ENCODE measurements at places on chromosomes 2 and 18. TPM values are rescaled to one million over a fixed set of nuclear protein-coding genes. Genes with fewer than 3 reads are reported as not detected.
A peak's percentile ranks its signal among the peaks of the same experiment; 100 is the strongest.

The ABCB11 gene
- 5.3 TPM for polyA plus RNA-seq

The SOWAHC gene
- 20.8 TPM for polyA plus RNA-seq

The TLK1 gene
- polyA plus RNA-seq, result 32.8 TPM

The ASAP2 gene
- 20.0 TPM for polyA plus RNA-seq

The RAPGEF4 gene
- polyA plus RNA-seq, result 9.4 TPM

The HOXD12 gene
- polyA plus RNA-seq, result not detected

The NIFK gene
- polyA plus RNA-seq, result 64.4 TPM

- no peaks in the 10 kb centered on the region for H3K36me3 ChIP-seq
- H3K4me3 ChIP-seq, result no peak overlapping the region
- H3K27me3 ChIP-seq, result no peaks in the 10 kb centered on the region
- DNase-seq, result no peak
- H3K27ac ChIP-seq, result no peak overlapping the region
- H3K4me1 ChIP-seq, result no peaks in the 10 kb centered on the region
Observed at GRCh38 chr18:54480616-54481015, 110.4 kb upstream of the DYNAP start.

DNA sequence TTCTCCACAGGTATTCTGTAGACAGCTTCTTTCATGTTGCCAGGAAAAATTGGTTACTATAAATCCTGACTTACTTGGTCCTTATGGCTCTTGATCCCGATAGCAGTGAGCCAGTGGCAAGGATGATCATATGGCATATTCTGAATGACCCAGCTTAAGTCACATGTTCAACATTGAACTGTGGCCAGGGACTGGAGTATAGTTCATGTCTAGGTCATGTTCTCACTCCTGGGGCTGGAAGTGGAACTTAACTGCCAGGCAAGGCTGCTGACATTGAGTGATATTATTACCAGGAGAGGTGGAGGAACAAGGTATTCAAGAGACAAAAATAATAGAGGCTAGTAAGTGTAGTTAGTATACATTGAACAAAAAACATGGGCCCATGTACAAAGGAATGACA is 26.2 kb downstream of the R3HDM1 start:
- DNase-seq, result peak; percentile 7
- no peak overlapping the region for H3K27ac ChIP-seq
- H3K36me3 ChIP-seq, result no peaks in the 10 kb centered on the region
- no peaks in the 10 kb centered on the region for H3K27me3 ChIP-seq
- no peaks in the 10 kb centered on the region for H3K4me1 ChIP-seq

DNA sequence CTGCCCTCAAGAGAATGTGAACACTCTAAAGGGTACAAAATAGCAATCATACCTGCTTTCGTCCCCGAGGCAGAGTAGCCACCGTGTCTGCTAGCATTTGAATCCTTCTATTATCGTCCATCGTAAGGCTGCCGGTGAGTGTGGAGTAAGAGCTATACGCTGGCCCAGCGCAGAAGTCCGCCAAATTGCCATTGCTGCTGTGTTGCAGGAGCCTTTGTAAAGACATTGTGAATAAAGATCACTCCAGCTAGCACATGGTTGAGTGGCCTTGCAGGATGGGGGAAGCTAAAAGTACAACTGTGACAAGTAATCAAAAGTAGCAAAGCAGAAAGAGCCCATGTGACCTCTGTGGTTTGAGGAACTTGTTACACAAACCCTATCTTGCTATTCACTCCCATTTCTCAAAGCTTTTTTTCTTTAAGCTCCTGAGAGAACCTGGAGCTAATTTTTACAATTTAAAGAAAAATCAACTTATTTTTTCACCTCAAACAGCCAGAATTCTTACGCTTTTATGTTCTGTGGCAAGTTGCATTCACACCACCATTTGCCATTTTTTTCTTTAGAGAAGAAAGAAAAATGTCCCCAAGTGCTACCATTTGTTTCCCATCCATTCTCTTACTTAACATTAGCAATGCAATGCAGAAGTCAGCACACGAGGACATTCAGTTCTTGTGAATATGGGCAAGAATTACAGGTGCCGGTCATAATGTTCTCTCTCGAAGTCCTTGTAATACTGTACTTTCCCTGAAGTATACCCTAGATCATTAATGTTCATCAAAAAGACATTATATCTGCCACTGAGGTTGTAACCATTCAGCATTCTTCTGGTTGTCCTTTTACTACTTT is at the start of gene CYTIP:
TSS of gene CYTIP (minus strand) at position 295 of the 846 bp plus-strand sequence. CDS start at position 226, 69 bp downstream.
- H3K36me3 ChIP-seq, result no peaks in the 10 kb centered on the region
- H3K4me1 ChIP-seq, result peaks cover 16% of the 10 kb centered on the region
- H3K4me3 ChIP-seq, result peak within 1 kb of the TSS; percentile 8
- DNase-seq, result peak; percentile 53
- H3K27me3 ChIP-seq, result no peaks in the 10 kb centered on the region
- H3K27ac ChIP-seq, result no peak within 1 kb of the TSS

- H3K27ac ChIP-seq, result no peak overlapping the region
- H3K4me1 ChIP-seq, result peaks cover 3% of the 10 kb centered on the region
- no peaks in the 10 kb centered on the region for H3K36me3 ChIP-seq
- DNase-seq, result no peak
- no peak overlapping the region for H3K4me3 ChIP-seq
Observed at GRCh38 chr2:152167065-152167464, 8.5 kb downstream of the STAM2 start.

- H3K4me3 ChIP-seq, result no peak overlapping the region
- no peaks in the 10 kb centered on the region for H3K36me3 ChIP-seq
- no peak overlapping the region for H3K27ac ChIP-seq
- H3K27me3 ChIP-seq, result no peaks in the 10 kb centered on the region
- no peak for DNase-seq
- no peaks in the 10 kb centered on the region for H3K4me1 ChIP-seq
Observed at GRCh38 chr18:55239740-55240139, 280.5 kb upstream of the CCDC68 start.

DNA sequence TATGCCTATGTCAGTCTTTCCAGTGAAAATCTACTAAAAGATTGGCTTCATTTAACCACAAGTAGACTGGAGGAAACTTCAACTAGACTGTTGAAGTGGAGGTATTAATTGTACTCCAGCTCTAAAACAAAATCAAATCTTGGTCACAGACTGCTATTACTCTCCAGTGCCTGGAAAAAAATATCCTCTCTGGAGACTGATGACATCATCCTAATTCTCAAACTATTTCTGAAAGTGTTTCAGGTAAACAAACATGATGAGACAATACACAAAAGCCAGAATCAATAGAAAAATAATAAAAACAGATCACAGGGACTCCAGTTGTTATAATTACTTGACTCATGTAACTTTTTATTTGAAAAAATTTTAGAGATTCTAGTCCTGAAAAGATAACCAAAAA is 87.7 kb upstream of the MYO3B start:
- no peak overlapping the region for H3K4me3 ChIP-seq
- no peak overlapping the region for H3K27ac ChIP-seq
- no peaks in the 10 kb centered on the region for H3K27me3 ChIP-seq
- no peak for DNase-seq

GRCh38 chr2:239793086-239793485 is 232.1 kb downstream of the NDUFA10 start:
- no peaks in the 10 kb centered on the region for H3K27me3 ChIP-seq
- no peaks in the 10 kb centered on the region for H3K36me3 ChIP-seq
- no peaks in the 10 kb centered on the region for H3K4me1 ChIP-seq
- H3K4me3 ChIP-seq, result no peak overlapping the region

- no peak overlapping the region for H3K27ac ChIP-seq
Observed at GRCh38 chr2:11930211-11930761, 183.9 kb downstream of the LPIN1 start.

DNA sequence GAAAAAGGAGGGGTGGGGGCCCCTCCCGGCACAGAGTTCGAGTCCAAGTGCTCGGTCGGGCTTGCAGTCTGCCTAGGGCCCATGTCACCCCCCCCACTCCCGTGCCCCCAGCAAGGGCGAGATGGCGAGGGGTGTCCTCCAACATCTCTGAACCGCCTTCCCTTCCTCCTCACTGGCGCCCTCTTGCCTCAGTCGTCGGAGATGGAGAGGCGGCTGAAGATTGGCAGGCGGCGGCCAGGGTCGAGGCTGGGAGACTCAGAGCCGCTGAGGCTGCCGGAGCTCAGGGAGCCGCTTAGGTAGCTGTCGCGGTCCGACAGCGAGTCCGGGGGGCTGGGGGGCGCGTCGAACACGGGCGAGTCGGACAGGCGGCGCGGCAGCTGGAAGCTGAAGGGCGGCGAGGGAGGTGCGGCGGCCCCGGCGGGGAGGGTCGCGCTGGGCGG is 2.3 kb downstream of the ZFP36L2 start:
- H3K27me3 ChIP-seq, result no peaks in the 10 kb centered on the region
- H3K36me3 ChIP-seq, result peaks cover 31% of the 10 kb centered on the region
- peak; percentile 57 for DNase-seq
- H3K27ac ChIP-seq, result peak overlapping the region; percentile 99
- H3K4me3 ChIP-seq, result peak overlapping the region; percentile 99

DNA sequence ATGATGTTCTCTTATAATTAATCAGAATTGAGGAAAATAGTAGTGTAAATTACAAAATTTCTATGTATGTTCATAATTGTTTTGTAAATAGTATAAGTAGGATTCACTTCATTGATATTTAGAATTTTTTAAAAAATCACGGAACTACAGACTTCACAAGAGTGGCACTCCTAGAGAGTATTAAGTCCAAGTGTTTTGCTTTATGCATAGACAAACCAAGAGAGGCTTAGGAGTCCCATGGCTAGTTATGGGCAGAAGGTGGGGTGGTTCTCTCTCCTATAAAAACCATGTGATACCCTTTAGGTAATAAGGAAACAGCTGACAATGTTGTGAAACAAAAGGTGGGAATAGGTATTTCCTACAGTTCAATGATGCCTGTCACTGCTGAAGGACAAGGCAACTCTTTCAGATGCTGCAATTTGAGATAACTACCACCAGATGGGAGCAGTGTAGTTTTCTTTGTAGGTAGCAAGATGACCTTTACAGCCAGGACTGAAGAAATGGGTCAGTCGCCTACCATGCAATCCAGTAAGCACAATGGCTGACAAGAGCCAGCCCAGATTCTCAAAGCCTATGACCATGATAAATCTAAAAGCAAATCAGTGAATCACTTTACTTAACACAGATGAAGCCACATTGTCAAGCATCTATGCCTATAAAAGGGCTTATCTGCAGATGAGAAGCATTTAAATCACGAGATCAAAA is 83.9 kb downstream of the AAK1 start:
- H3K36me3 ChIP-seq, result peaks cover 4% of the 10 kb centered on the region
- no peaks in the 10 kb centered on the region for H3K27me3 ChIP-seq
- no peak overlapping the region for H3K4me3 ChIP-seq
- peak; percentile 83 for DNase-seq
- H3K4me1 ChIP-seq, result peaks cover 5% of the 10 kb centered on the region
- H3K27ac ChIP-seq, result peak overlapping the region; percentile 71

GRCh38 chr18:13415736-13416135 is 197.2 kb downstream of the LDLRAD4 start:
- no peak overlapping the region for H3K27ac ChIP-seq
- H3K27me3 ChIP-seq, result no peaks in the 10 kb centered on the region
- H3K4me3 ChIP-seq, result no peak overlapping the region
- no peak for DNase-seq
- no peaks in the 10 kb centered on the region for H3K36me3 ChIP-seq

DNA sequence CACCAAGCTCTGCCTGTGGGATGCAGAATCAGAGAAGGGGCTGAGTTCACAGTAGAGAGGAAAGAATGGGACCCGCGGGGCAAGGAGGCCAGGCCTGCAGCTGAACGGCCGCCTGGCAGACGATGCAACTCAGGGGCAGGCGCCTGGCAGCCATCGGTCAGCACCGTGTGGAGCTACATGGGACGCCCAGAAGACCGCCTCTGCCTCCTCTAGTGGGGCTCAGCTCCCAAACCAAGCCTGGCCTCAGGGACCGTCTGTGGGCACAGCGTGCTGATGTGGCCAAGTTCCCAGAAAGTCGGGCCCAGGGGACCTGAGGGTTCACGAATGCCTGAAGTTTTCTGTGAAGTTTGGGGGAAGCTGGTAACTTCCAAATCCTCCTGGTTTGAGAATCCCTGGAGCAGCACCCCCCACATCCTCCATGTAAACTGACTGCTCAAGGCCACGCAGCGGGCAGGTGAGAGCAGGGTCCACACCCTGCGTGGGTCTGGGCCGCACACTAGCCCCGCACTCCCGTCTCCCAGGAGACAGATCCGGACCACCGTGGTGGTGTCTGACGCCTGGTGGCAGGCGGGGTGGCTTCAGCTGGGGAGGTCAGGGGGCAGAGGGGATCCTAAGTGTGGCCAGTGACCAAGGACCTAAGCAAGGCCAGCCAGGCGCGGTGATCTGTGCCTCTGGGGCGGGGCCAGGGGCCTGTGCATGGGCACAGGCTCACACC is 14.6 kb downstream of the SNORC start:
- no peaks in the 10 kb centered on the region for H3K4me1 ChIP-seq
- peaks cover 3% of the 10 kb centered on the region for H3K36me3 ChIP-seq
- DNase-seq, result no peak
- no peak overlapping the region for H3K4me3 ChIP-seq

DNA sequence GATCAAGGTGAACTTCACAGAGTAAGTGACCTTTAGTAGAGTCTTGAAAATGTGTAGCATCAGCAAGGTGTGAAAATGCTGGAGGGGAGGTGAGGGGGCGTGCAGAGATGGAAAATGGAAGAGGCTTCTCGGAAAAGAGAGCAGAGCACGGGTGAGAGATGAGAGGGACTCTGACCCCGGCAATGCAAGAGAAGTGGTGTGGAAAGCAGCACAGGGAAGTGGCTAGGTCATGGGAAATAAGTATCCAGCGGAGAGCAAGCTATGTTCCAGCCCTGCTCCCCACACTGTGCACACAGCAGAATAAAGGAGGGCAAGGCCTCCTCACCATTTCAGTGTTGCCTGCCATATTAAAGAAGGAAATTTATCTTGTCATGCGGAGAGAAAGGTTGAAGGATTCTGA is 241.7 kb upstream of the DOK6 start:
- H3K27me3 ChIP-seq, result no peaks in the 10 kb centered on the region
- H3K36me3 ChIP-seq, result no peaks in the 10 kb centered on the region
- no peak overlapping the region for H3K4me3 ChIP-seq
- no peak overlapping the region for H3K27ac ChIP-seq

- H3K27me3 ChIP-seq, result peaks cover 79% of the 10 kb centered on the region
- peak; percentile 18 for DNase-seq
- H3K27ac ChIP-seq, result no peak overlapping the region
- peaks cover 3% of the 10 kb centered on the region for H3K4me1 ChIP-seq
- H3K36me3 ChIP-seq, result no peaks in the 10 kb centered on the region
- H3K4me3 ChIP-seq, result no peak overlapping the region
Observed at GRCh38 chr2:88451811-88452564, 505 bp downstream of the FOXI3 start.

DNA sequence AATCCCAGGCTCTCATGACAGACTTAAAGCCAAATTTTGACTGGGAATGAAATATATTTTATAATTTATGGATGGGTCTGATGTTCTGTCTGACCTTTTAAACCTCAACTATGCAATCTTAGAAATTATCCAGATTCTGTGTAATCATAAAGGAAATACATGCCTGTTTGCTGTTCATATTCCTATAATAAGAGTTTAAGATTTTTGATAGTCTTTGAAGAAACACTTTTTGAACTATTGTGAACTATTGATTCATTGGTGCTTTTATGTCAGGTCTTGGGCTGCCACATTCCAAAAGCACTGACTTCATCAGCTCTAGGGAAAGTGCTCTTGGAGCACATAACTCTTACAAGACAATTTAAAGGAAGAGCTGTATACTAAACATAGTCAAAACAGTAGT is 64.2 kb downstream of the CCDC150 start:
- no peak overlapping the region for H3K4me3 ChIP-seq
- no peak overlapping the region for H3K27ac ChIP-seq
- no peaks in the 10 kb centered on the region for H3K27me3 ChIP-seq
- DNase-seq, result no peak
- no peaks in the 10 kb centered on the region for H3K36me3 ChIP-seq
- H3K4me1 ChIP-seq, result no peaks in the 10 kb centered on the region

GRCh38 chr2:21217442-21217841 is 93.7 kb downstream of the TDRD15 start:
- DNase-seq, result peak; percentile 51
- H3K36me3 ChIP-seq, result no peaks in the 10 kb centered on the region
- H3K27ac ChIP-seq, result no peak overlapping the region
- H3K4me1 ChIP-seq, result peaks cover 6% of the 10 kb centered on the region
- H3K4me3 ChIP-seq, result no peak overlapping the region
- no peaks in the 10 kb centered on the region for H3K27me3 ChIP-seq

Measured in large intestine (tissue), 12 donors.